Keratinocyte (primary cell): ENCODE measurements at places on chromosomes 3 and 15. TPM values are rescaled to one million over a fixed set of nuclear protein-coding genes. Genes with fewer than 3 reads are reported as not detected.

The THSD4 gene
- polyA plus RNA-seq, result 24.5 to 37.0 TPM (median 25.3 TPM) in 3 replicates

- no peak for DNase-seq
These were observed 32.6 kb upstream of the TBC1D5 start for GRCh38 chr3:17775073-17775472.

The MYLK gene
- 5.8 to 31.9 TPM (median 7.8 TPM) in 3 replicates for polyA plus RNA-seq

- DNase-seq, result no peak
These were observed 15.7 kb downstream of the BHLHE40 start for GRCh38 chr3:4994823-4995499.

DNA sequence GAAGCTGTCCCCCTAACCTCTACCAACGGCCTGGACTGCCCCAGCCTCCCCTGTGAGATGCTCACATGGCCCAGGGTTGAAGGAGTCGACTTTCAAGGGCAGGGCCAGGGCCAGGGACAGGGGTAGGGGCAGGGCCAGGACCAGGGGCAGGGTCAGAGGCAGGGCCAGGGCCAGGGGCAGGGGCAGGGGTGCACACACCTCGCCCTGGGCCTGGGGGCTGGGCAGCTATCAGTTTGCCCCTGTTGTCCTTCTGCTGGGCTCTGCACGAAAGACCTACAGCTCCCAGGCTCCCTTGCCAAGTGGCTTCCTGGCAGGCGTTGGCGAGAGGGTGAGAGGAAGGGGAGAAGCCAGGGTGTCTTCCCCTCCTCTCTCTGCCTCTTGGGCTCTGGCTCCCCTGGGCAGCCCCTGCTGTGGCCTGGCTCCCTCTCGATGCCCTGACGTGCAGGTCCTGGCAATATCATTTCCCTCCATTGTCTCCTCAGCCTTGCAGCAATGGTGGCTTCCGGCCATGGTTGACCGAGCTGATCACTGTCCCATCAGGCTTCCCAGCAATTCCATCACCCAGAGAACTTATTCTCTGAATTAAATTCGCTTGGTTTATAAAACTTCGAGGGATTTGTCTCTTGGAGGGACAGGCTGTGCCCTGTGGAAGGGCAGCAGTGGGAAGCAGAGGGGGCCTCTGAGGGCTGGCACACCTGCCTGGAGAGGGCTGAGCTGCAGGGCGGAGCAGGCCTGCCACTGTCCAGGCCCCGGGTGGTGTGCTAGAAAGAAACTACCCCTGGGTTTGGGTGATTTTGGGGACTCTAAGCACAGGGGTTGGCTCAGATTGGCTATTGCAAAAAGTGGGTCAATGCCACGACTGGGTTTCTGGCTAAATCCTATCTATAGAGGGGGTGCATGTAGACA lies 13.9 kb downstream of the PRR23E start:
- no peak for DNase-seq

The DPPA2 gene
- polyA plus RNA-seq, result not detected in 3 replicates

DNA sequence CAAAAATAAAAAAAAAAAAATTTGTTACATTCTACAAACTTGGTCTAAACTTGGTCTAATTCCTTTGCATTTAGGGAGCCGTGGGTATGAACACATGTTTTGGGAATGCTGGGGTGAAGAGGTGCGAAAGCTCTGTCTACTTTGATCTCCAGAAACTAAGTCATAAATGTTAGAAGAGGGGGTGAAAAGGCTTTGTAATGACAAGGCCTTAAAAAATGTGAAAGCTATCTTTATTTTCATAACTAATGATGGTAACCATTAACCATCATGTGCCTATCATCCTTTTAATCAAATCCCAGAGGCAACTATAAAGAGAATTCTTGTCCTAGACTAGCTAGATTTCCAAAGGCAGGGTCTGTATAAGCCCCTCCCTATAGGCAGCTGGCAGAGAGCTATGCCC lies 60.9 kb downstream of the PRICKLE2 start:
- DNase-seq, result no peak

The FHIT gene
- 2.2 to 5.0 TPM (median 2.3 TPM) in 3 replicates for polyA plus RNA-seq

The ZNF148 gene
- polyA plus RNA-seq, result 16.1 to 21.4 TPM (median 16.7 TPM) in 3 replicates

GRCh38 chr15:40092979-40093869 lies 15.5 kb downstream of the BMF start:
- no peak for DNase-seq
